ENCODE measurements at places on chromosomes 13 and 19. TPM values are rescaled to one million over a fixed set of nuclear protein-coding genes. Genes with fewer than 3 reads are reported as not detected.

DNA sequence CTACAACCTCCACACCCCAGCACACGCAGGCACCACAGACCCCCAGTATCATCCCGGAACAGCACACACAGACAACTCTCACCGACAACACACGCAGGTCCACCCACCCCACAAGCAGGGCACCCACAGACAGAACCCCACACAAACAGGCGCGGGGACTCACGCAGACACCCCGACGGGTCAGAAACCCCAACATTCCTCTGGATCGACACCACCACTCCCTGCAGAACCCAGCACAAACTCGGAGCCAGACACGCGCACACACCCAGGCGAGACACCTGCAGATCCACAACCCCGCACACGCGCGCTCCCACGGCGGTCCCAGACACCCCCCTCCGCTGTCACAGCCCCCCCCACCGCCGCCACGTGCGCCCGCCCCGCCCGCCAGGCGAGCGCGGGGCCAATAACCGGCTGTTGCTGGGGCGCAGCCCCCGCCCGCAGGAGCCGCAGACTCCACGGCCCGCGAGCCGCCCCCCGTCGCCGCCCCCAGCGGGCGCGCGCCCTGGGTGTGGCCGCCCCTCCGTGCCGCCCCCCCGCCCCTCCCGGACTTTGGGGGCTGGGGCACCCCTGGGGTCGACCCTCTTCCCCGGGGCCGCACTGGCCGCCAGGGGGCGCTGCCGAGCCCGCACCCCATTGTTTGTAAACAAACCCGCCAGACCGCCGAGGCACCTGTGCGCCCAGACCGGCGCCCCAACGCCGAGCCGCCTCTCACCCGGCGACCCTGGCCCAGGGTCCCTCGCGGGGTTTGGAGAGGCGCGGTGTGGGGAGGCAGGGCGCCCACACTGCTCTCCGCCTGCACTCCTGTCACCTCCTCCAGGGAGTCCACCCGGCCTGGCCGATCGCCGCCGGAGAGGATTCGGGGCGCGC lies 712 bp downstream of the BBC3 start:
- no peak for DNase-seq

GRCh38 chr13:111247552-111247951 lies 72.9 kb upstream of the TEX29 start:
- DNase-seq: no peak

GRCh38 chr19:43789029-43789428 lies 8.3 kb upstream of the KCNN4 start:
- DNase-seq: no peak

Gene TNFRSF19
- 0.33 TPM for total RNA-seq

Gene THSD8
- not detected for total RNA-seq

GRCh38 chr13:42066542-42066941 lies 18.1 kb downstream of the DGKH start:
- no peak for DNase-seq

GRCh38 chr13:80251403-80251802 lies 89.5 kb downstream of the SPRY2 start:
- DNase-seq: no peak

Gene SOX1
- not detected for total RNA-seq

- peak; percentile 29 for DNase-seq
Observed at GRCh38 chr13:99312493-99312883, 5.3 kb upstream of the GPR183 start.

DNA sequence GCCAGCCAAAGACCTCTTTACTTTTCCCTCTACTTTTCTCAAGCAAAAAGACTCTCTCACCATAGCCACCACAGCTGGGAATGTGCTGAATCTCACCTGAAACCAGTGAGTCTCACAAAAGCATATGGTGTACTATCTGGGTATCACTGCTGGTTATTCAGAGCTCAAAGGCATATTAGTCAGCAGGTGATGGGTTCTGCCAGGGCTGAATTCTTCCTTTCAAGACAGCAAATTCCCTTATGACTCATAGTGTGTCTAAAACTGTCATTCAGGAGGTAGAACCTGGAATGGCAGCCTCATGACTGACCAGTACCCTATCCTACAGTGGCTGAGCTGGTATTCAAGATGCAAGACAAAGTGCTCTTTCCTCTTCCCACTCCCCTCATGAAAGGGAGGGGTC lies 2859.1 kb downstream of the PCDH9 start:
- DNase-seq: no peak

Gene PLK5
- total RNA-seq: not detected

GRCh38 chr19:11102944-11103343 lies 13.7 kb downstream of the LDLR start:
- no peak for DNase-seq

- DNase-seq: no peak
Observed at GRCh38 chr19:2252055-2252796, 3.1 kb downstream of the AMH start.

GRCh38 chr13:76213423-76213904 lies 577.3 kb downstream of the LMO7 start:
- no peak for DNase-seq

Gene WDR88
- not detected for total RNA-seq

DNA sequence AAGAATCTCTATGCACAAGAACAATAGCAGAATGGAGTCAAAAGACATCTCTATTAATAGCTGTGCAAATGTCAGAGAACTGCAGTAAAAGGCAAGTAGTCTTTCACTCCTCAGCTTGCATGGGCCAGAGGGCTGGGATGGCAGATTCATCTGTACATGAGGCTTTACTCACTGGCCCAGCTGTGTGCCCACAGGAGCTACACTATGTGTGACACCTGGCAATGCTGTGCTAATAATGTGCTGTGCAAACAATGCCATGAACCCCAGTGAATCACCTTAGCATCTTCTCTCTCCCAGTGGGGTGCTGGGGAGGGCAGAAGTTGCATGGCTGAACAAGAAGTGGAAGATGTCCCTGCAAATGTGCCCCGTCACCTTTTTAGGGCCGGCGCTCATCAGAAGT lies 73.1 kb downstream of the KL start:
- DNase-seq: no peak

DNA sequence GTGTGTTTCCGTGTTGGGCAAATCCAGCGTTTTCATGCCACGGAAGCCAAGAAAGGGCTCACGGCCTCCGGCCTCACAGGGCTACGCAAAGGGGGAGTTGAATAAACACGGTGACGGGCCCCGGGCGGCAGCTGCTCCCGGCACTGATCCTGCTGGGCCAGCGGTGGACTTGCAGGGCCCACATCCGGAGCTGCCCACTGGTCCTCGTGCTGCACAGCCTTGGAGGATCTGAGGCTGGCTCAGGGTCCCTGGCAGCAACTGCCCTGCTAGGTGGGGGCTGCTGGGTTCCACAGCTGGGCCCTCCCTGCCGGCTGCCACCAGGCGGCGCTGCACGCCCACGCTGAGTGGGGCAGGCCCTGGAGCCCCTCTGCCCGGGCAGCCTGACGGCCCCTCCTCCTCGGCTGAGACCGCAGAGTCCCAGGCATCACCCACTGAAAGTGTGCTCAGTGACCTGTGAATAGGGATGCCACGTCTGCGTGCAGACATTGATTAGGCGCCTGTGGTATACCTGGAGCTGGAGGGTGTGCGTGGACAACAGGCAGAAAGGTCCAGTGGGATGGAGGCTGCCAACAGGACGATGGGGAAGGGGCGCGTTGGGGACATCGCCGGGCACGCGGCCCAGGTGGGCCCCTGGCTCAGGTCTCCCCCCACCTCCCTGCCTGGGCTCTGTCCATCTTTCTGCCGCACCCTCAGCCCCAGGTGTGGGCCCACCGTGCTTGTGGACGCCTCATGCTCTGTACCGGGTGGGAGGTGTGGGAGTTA lies 5.3 kb upstream of the HCN2 start:
- no peak for DNase-seq

Gene ATP8B3
- 3.6 TPM for total RNA-seq

DNA sequence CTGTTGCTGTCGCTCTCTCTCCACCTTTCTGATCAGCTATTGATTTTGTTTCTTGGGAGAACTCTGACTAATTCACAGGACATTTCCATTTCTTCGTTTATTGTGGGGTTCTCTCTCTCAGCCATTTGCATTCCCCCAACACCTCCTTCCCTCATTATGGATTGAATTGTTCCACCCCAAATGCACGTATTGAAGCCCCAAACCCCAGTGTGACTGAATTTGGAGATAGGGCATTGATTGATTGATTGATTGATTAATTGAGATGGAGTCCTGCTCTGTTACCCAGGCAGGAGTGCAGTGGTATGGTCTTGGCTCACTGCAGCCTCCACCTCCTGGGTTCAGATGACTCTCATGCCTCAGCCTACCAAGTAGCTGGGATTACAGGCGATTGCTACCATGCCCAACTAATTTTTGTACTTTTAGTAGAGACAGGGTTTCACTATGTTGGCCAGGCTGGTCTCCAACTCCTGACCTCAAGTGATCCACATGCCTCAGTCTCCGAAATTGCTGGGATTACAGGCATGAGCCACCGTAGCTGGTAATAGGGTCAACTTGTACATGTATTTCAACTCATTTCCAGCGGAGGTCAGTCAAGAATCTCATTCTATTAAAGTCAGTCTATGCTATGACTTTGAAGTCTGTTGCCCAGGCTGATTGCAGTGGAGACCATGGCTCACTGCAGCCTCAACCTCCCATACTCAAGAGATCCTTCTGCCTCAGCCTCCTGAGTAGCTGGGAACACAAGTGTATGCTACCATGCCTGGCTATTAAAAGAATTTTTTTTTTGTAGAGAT lies 13.6 kb downstream of the NFILZ start:
- DNase-seq: no peak

- peak; percentile 16 for DNase-seq
Observed at GRCh38 chr19:32464279-32464678, 58.7 kb downstream of the DPY19L3 start.

Gene SULT2A1
- not detected for total RNA-seq

GRCh38 chr19:32020538-32020937 lies 324.9 kb upstream of the ZNF507 start:
- no peak for DNase-seq

Gene TSC22D1
- total RNA-seq: 30.1 TPM

GRCh38 chr13:46686171-46686570 lies 110.8 kb downstream of the ESD start:
- DNase-seq: no peak

Data from H4 (cell line).